ENCODE measurements at places on chromosomes 12 and 14.

- DNase-seq = no peak
Observed at GRCh38 chr12:60842181-60842580, 1246.4 kb downstream of the SLC16A7 start.

- no peak for DNase-seq
Observed at GRCh38 chr12:1668833-1669543, 21.9 kb upstream of the ADIPOR2 start.

GRCh38 chr14:69540654-69541335 is 33.9 kb downstream of the CCDC177 start:
- no peak for DNase-seq

GRCh38 chr12:77947746-77948145 is 117.1 kb downstream of the NAV3 start:
- no peak for DNase-seq

DNA sequence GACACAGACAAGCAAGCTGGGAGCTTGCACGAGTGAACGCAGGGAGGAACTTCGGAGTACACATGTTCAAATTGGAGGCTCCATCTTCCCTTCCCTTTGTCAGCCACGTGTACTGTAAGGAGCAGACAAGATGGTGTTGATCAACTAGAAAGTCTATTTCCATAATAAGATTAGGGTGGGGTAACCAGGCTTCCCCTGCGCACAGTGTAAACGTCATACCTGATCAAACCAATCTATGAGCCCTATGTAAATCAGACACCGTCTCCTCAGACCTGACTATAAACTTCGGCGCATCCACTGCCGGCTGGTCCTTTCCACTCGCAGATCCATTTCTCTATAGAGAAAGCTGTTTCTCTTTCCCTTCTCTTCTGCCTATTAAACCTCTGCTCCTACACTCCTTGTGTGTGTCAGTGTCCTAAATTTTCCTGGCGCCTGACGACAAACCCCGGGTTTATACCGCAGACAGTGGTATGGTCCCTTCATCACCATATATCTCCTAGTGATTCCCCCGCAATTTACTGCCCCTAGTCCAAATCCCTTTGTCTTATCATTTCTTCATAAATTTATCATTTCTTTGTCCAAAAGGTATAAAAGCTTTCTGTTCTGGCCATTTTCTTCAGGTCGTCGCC is 7.5 kb upstream of the ETFBKMT start:
- DNase-seq = no peak

DNA sequence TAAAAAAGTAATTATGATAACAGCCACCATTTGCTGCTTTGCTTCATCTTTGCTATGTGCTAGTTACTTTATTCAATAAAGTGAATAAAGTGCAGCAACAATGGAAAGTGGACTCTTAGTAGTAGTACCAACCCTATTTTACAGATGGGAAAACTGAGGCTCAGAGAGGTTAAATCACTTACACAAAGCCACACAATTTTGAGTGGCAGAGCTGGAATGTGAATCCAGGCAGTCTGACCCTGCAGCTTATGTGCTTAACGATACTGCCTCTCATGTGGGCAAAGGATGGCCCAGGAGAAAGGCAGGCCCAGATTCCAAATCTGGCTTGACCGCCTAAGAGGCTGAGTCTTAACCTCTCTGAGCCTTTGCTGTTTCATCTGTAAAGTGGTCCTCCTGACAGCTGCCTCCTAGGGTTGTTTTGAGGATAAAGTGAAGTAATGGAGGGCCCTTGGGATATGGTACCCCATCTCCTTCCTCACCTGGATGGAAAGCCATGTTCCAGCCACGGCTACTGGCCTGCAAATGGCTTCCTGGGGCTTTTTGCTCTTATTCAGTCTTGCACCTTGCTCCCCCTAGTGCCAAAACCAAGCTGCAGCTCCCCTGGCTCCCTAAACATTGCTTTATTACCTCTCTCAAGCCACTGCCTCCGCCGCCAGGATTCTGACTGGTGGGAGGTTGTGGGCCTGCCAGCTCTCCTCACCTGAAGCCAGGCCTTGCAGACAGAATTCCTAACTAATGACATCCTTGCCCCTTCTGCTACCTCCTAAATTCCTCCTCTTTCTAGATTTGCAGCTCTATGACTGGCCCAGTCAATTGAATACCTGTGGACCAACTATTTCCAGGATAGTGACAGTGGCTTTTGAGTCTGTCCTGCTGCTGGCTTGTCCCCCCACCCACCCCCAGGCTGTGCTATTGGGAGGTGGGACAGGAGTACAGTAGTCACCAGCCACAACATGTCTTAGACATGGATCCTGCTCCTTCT is 283.3 kb upstream of the PWP1 start:
- no peak for DNase-seq

DNA sequence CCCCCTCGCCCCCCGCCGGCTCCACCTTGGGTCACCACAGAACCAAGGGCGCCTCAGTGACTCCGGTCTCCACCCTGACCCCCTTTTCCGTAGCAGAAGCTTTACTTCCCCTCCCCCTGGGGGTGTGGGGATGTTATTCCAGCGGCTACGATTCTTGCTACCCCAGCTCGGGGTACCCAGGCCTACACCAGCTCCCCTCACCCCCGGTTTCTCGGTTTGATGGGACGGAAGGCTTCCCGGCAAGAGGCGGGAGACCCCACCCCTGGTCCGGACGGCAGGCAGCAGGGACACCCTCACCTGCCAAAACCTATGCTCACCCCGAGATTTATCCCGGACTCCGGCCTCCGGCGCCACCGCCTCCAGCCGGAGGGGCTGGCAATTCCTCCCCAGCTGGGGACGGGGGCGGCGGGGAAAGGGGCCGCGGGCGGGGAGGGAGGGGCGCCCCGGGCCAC is 619 bp downstream of the RAB15 start:
- no peak for DNase-seq

DNA sequence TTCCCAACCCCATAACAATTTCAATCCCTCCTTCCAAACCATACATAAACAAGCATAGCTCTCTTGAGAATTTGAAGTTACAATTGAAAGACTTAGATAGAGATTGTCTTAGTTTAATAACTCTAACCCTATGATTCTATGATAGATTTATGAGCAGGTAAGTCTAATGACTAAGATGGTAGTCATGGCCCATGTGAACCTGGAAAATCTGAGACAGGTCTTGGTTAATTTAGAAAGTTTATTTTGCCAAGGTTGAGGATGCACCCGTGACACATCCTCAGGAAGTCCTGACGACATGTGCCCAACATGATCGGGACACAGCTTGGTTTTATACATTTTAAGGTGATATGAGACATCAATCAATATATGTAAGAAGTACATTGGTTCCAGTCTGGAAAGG is 248.8 kb downstream of the KCNH5 start:
- DNase-seq = no peak

DNA sequence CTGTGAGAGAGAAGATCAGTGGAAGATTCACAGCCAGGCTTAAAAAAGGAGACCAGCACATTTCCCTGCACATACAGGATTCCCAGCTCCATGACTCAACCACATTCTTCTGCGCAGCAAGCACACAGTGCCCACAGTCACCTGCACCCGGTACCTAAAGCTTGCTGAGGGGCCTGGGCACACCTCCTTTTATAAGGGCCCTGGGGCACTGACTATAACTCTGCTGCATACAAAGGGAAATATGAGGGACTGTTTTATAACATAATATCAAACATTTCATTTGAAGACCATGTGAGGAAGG is 322.9 kb downstream of the DAD1 start:
- DNase-seq = no peak

DNA sequence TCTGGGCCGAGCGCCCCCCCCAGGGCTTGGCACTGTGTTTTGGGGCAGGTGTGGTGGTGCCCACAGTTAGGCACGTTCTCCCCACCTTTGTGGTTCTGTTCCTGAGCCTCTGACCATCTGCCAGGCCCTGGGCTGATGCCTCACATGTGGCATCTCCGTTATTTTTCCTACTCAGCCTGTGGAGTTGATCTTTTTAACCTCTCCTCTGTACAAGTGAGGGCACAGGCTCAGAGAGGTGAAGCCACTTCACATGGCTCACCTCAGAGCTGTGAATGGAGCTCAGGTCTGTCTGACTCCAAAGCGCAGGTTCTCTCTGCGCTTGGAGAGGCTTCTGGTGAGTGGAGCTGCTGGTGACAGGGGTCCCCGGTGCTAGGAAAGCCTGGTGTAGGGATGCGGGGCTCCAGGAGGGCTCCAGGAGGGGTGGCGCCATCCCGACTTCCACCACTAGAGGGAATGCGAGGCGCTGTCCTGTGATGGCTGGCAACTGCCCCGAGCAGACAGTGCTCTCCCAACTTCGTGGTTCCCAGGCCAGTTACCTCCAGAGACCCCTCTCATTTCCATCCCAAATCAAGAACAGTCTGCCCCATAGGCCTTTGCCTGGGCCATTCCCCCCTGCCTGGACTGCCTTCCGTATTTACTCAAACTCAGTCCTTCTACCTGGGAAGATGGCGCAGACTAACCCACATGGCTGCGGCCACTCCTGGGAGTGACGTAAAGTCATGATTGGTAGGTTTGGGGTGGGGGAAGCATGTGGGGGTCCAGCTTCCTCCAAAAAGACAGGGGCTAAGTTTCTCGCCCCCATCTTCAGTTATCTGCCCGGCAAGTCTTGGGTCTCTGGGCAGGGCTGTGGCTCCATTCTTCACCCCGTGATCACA is 9.9 kb downstream of the BCL7A start:
- DNase-seq = no peak

- no peak for DNase-seq
Observed at GRCh38 chr12:76777765-76778216, 13.9 kb downstream of the ZDHHC17 start.

- no peak for DNase-seq
Observed at GRCh38 chr12:48780381-48781025, 8.4 kb downstream of the ADCY6 start.

DNA sequence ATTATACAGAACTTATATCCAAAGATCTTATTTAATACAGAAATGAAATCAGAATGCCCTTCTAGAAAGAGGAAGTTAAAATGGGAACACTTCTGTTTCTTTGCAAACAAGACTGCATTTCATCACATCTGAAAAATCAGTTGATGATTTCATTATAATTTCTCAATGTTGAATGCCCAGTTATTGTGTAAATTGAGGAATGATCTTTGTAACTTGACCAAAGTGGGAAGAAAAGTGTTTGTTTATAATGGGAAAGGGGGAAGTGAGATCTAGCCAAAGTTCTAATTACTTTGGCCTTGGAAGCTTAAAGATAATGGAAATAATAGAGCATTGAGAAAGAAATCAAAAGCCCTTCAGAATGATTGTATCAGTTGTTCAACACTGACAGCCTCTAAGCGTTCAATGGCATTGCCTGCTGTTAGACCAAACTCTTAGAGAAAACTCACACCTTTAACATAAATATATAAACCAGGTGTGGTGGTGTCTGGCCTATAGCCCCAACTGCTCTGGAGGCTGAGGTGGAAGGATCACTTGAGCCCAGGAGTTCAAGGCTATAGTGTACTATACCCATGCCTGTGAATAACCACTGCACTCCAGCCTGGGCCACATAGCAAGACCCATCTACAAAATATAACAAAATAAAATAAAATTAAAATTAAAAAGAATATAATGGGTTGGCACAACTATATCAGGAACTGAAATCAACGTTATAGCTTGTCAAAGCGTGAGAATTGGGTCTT is 9.9 kb upstream of the LYZ start:
- no peak for DNase-seq

GRCh38 chr14:27390155-27390554 is 792.3 kb upstream of the NOVA1 start:
- no peak for DNase-seq

DNA sequence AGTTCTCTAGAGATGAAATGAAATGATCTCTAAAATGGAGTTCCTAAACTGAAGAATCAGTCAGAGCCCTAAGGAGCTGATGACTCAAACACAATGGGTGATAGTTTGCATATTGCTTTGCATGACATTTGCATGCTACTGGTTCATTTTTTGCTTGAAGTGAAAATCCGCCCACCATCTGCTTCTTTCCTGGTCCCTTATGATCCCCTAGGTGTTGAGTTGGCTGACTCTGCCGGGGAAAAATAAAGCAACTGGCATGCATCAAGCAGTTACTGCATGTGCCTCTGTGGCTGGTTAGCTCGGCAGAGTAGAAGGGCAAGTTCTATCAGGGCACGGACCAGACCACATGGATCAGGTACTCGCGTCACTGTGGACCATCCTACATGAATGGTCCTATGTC is 151.1 kb downstream of the PPM1H start:
- DNase-seq = no peak

DNA sequence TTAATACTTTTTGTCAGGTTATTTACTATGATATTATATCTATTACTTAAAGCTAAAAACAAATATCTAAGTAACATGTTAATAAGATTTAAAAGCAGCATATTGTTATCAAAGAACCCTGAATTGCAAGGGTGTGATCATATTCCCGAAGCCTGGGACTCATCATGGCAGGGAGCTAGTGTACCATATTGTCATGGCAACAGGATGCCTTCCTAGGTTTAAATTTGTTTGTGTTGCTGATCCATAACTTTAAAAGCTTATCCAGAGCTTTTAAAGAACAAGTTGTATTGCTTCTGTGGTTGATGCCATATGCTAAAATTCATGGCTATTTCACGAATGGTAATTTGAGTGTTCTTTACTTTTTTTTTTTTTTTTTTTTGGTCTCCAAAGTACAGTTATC is 500.5 kb downstream of the NAV3 start:
- DNase-seq = no peak

- DNase-seq = no peak
Observed at GRCh38 chr14:92726135-92726932, 22.1 kb downstream of the LGMN start.

DNA sequence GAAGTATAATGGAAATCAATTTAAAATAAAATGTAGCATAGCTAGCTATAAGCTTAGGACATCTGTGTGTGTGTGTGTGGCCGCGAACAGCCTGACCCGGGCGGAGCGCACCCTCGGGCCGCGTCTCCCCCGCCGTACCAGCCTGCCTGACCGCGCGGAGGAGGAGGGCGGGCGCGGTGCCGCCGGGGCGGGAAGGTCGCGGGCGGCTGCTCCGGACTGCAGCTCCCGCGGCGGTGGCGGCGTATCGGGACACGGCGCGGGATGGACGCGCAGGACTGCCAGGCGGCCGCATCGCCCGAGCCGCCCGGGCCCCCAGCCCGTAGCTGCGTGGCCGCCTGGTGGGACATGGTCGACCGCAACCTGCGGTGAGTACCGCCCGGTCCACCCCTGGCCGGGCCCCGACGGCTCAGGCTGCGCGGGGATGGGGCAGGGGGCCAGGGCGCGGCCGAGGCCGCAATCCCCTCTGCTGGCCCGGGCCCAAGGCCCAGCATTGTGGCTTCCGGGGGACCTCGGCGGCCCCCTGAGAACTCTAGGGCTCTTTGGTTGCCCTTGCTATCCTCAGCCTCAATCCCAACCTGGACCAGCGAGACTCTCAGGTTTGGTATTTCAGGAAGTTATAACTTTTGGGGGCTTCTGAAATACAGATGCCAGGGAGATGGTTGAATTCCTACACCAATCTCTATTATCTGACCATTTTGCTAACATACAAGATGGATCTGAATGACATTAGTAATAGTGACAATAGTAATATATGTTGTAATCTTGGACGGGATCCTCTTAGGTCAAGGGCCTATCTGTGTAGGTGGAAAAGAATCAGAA is at the start of gene ABHD12B:
ABHD12B (plus strand) TSS at position 140 of the 819 bp plus-strand sequence; CDS start at position 262, 122 bp downstream.
- peak; percentile 67 for DNase-seq

DNA sequence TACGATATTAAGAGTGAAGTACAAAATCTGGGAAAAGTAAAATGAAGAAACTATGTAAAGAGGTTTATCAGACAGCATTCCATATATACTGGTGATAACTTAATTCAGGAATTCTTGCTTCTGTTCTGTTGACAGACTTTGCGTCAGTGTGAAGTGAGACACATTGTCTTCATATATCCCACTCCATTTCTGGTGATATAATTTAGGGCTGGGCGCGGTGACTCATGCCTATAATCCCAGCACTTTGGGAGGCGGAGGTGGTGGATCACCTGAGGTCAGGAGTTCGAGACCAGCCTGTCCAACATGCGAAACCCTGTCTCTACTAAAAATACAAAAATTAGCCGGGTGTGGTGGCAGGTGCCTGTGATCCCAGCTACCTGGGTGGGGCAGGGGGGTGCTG is 20.3 kb upstream of the RAD52 start:
- DNase-seq = no peak

Data from left forelimb (tissue), 1 donor.